RWPE1 (cell line): ENCODE measurements at places on chromosomes 7 and 10.

DNA sequence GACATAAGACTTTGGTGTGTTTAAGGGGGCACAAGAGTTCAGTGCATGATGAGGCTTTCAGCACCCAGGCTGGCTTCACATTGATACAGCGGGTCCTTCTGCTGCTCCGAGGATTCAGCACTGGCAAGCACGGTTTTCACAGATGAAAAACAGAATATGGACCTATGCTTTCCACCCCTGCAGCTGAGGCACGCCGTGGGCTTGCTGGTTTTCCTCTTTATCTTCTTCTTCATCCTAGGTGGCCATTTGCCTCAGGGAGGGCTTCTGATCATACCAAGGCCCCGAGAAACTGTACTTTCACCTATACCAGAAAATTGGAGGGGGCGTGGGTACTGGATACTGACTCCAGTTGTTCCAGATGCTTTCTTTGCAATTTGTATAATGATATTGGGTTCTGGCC lies 277.1 kb upstream of the ZNF32 start:
- no peak for DNase-seq

- DNase-seq, result no peak
These were observed 43.4 kb upstream of the GHITM start for GRCh38 chr10:84095811-84096497.

DNA sequence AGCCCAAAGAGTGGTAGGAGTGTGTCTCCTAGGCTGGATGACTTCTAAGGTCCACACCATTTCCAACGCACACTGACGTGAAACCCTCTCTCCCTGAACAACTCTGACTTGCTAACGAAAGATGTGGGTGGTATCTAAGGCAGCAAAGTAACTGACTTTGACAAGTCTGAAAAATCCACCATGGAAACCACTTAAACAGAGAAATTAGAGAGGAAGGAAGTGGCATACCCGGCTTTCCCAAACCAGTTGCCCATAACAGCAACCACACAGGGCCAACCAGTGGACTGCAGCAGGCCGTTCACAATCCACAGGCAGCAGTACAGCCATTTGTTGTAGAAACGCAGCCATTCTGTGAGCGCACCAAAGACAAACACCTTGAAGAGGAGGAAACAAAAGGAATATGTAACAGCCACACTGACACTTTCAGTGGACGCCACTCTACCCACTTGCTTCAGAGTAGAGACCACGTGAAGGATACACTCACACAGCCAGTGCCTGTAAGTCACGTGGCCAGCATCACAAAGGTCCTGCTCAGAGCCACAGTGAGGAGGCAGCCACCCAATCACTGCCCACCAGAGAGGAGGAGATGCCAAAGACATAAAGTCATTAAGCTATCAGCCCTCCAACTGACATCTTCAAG lies 39.8 kb downstream of the SLC37A3 start:
- no peak for DNase-seq

GRCh38 chr7:150904011-150904909 lies 51.9 kb downstream of the AOC1 start:
- DNase-seq, result no peak

- DNase-seq, result no peak
These were observed 543.3 kb downstream of the TNS3 start for GRCh38 chr7:47038621-47039020.

GRCh38 chr10:76547352-76547972 lies 1090.1 kb downstream of the KCNMA1 start:
- DNase-seq, result peak; percentile 79

DNA sequence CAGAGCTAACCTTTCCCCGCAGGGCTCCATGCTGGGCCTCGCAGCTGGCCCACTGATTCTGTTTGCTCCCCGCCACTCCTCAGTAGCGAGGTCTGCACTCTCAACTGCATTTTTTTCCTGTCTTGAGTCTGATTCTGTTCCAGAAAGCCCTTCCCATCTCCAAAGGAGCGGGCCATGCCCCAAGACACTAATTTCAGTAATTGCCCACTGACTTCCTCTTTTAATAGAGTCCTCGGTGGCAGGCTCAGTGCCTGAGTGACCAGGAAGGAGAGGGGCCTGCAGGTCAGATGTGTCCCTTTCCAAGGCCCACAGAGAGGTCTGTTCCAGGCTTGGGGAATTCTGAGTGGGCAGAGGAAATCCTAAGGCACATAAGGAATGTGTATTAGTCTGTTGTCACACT lies 77.4 kb downstream of the ADCY1 start:
- DNase-seq, result no peak

- DNase-seq, result no peak
These were observed 21.2 kb upstream of the ACSM6 start for GRCh38 chr10:95172851-95173250.

DNA sequence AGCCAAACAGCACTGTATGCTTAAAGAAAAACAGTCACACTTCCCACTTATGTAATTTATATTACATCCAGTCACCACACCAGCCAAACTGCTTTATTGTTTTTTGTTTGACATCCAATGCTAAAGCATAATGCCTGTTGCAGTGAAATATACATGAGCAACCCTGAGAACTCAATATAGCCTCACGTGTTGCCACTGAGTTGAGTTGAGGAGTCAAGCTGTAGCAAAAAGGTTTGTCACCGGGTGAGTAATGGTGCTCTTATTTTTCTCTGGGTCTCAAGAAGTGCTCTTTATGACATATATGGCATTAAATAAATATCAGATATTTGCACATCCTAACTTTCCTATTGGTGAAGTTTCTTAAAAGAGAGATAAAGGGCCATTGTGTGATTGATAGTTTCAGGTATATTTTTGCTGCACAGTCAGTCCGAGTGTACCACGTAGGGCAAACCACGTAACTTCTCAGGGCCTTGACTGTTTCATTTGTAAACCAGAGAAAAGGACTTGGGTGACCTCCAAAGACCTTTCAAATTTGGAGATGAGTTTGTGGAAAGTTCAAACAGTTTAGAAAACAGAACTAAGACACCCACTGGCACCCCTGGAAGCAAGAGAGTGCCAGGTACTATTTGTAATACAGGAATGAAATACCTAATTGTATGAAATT lies 168.5 kb downstream of the CFTR start:
- DNase-seq, result no peak

DNA sequence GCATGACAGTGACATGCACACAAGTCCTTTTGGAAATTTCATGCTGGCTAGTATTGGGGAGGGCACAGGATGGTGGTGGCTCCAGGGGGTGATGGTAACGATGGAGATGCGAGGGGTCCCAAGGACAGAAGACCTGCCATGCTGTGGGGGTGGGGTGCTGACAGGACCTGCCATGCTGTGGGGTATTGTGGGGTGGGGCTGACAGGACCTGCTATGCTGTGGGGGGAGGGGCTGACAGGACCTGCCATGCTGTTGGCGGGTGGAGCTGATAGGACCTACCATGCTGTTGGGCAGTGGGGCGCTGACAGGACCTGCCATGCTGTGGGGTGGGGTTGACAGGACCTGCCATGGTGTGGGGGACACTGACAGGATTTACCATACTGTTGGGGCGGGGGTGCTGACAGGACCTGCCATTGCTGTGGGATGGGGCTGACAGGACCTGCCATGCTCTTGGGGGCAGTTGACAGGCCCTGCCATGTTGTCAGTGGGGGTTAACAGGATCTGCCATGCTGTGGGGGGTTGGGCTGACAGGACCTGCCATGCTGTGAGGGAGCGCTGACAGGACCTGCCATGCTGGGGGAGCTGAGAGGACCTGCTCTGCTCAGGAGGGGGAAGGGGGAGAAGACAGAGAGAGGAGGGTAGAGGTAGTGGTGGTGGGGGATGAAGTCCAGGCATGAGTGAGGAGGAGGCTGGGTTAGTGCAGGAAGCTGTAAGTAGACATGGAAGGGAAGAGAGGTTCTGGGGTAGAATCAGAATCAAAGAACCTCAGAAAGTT lies 36.2 kb upstream of the RET start:
- no peak for DNase-seq

DNA sequence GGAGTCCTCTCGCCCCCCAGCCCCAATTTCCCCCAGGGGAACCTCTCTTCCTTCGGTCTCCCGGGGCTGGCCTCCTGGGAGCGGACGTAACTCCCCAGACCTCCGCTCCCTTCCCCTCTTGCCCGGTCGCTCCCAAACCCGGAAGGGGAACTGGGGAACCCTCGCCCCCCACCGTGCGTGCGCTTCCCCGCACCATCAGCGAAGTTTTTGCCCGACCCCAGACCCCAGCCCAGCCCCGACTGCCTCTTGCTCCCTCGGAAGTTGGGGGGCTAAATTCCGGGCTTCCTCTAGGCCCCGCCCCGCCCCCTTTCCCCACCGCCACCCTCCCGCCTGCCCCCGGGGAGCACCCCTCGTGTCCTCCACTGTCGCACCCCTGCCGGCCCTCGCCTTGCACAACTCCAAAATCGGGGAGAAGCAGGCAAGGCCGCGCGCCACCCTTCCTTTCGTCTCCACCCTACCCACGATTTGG lies 436 bp downstream of the GNB2 start:
- no peak for DNase-seq

GRCh38 chr10:106873770-106874603 lies 290.5 kb downstream of the SORCS1 start:
- DNase-seq, result no peak

- DNase-seq, result no peak
These were observed 17.2 kb upstream of the GIMAP8 start for GRCh38 chr7:150432915-150433892.

DNA sequence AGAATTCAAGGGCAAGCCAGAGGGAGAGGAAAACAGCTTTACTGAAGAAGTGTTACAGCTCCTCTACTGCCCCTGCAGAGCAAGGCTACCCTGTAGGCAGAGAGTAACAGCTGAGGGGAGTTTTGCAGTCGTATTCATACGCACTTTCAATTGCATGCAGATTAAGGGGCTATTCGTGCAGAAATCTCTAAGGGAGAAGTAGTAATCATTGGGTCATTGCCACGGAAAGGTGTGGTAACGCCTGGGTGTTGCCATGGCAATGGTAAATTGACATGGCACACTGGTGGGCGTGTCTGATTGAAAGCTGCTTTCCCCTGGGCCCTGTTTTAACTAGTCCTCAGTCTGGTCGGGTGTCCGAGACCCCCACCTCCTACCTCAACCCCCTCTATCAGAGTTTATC lies 227.2 kb downstream of the NSUN6 start:
- no peak for DNase-seq

DNA sequence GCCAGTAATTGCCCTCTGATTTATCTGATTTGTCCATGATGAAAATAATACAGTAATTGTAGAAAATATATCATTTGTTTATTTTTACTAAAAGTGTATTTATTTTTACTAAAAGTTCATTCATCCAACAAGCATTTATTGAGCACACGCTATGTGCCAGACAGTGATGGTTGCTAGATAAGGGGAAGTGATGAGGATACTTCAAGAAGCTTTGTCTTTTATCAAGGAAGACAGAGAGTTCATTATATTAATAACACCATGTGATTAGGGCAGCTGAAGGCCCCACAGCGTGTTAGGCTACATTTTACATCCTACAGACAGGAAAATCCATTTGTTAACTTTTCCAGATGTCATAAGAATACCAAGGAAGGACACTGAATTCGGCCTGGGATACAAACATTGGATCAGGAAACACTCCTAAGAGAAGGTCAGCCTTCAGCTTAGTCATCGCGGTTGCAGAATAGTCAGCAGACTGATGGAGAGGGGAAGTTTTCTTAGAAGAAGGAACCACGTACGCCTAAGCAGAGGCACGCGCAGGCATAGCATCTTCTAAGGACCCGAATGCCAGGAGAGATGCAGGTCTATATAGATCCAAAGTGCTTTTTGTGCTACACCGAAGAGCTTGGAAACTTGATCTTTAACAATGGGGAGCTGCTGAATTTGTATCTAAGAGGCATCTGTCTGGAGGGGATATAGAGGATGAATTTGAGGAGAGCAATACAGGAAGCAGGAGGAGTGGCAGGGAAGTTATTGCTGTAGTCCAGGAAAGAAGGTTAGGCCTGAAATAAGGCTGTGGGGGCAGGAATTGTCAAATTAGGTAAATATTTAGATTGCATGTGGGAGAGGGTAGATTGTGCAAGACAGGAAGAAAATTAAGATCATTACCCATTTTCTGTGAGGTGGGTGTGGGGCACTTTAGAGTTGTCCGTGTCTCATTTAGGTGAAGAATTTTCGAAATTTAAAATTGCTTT lies 85.7 kb downstream of the LRGUK start:
- no peak for DNase-seq

GRCh38 chr7:1144269-1144771 lies 15.7 kb downstream of the ZFAND2A start:
- DNase-seq, result peak; percentile 49

DNA sequence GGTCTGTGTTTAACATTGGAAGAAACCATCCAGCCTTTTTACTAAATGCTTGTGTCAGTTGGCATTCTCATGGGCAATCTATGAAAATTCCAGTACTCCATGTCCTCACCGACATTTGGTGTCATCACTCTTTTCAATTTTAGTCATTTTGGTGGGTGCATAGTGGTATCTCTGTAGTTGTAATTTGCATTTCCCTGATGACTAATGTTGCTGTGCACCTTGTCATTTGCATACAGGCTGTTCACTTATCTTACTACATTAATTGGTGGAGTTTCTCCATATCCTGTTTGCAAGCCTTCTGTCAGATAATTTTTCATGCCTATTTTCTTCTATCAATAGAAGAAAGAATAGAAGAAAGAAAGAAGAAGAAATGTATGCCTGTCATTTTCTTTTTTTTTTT lies 73.7 kb downstream of the PLPP4 start:
- DNase-seq, result no peak
